ENCODE measurements at places on chromosomes 5 and 9. TPM values are rescaled to one million over a fixed set of nuclear protein-coding genes. Genes with fewer than 3 reads are reported as not detected.

The KIAA0825 gene
- total RNA-seq: 0.54 TPM

The PTGS1 gene
- 0.23 TPM for total RNA-seq

The CCL21 gene
- not detected for total RNA-seq

The CERCAM gene
- 3.3 TPM for total RNA-seq

The SUSD3 gene
- 36.7 TPM for total RNA-seq

The REEP2 gene
- 3.1 TPM for total RNA-seq

The DBH gene
- total RNA-seq: not detected

The SLC36A3 gene
- not detected for total RNA-seq

The MGAT4B gene
- total RNA-seq: 65.9 TPM

The PCDHB4 gene
- total RNA-seq: not detected

The GADD45G gene
- 3.7 TPM for total RNA-seq

Data from activated CD8-positive, alpha-beta T cell treated with anti-CD3 and anti-CD28 coated beads for 36 hours (primary cell).